ENCODE measurements at places on chromosomes 16 and 17.

DNA sequence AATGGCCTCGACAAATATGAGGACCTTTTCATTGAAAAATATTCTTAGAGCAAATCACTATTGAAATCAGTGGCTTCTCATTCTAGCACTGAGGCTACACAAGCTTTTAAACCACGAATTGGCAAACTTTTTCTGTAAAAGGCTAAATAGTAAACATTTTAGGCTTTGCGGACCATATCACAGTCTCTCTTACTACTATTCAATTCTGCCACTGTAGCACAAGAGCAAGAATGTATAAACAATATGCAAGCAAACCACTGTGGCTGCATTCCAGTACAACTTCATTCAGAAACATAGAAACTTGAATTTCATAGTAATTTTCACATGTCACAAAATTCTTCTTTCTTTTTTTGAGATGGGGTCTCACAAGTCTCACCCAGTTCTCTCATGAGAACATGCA lies 49.1 kb downstream of the PHLPP2 start:
- DNase-seq = no peak

GRCh38 chr16:78515421-78515820 lies 416.0 kb downstream of the WWOX start:
- DNase-seq = no peak

GRCh38 chr17:4482338-4483011 lies 16.2 kb upstream of the SPNS2 start:
- no peak for DNase-seq

GRCh38 chr16:66416136-66416535 lies 11.0 kb upstream of the BEAN1 start:
- DNase-seq = peak; percentile 13

GRCh38 chr17:79573196-79573896 lies 37.5 kb downstream of the RBFOX3 start:
- DNase-seq = no peak

DNA sequence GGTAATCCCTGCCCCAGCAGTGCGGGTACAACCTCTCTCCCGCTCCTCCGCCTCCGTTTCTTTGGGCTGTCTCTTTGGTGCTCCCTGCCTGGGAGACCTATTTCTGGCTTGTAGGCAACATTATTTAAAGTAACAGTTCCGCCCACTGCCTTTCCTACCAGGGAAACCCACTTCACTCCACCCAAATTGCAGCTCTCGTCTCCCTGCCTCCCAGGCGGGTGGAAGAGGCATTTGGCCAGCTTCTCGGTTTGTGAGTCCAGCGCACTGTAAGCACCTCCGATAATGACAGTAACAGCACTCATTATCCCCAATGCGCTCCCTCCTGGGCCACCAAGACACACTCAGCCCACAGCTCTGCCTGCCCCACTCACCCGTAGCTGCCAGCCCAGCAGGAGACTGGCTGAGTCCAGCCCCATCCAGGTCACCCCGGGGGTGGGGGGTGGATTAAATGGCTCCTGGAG lies 165.1 kb upstream of the CDC42EP4 start:
- no peak for DNase-seq

- DNase-seq = no peak
These were observed 439.8 kb downstream of the SOX9 start for GRCh38 chr17:72560303-72561247.

DNA sequence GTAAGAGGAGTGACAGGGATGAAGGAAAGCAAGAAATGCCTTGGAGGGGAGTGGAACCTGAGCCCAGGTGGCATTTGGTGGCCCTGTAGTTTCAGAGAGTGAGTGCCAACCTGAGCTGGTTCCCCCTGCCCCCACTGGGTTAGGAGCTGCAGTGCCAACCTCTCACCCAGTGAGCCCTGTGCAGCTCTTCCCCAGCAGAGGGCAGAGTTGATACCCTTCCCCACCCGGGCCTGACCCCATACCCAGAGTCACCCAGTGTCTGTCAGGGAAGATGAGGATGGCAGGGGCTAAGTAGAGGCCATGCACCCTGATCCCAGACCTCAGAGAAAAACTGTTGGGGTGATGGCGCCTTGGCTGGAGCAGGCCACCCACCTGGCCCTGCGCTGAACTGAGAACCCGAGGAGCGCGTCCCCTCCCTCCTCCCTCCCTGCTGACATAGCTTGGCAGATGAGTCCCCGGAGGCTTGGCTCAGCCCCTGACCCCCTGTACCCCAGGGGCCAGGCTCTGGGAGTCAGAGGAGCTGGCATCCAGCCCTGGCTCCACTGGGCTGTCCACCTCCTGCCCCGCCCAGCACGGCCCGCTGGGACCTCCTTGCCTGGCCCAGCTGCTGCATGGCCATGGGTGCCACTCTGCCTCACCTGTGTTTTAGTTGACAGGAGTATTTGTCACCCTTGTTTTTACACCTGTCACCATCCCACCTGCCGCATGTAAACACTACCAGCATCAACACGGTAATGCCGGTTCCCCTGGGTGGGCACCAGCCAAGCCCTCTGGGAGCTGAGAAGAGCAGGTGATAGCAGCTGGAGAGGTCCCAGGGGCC lies 113.9 kb downstream of the AMFR start:
- DNase-seq = no peak

- DNase-seq = peak; percentile 77
These were observed 7.6 kb upstream of the NXPH3 start for GRCh38 chr17:49567871-49568694.

DNA sequence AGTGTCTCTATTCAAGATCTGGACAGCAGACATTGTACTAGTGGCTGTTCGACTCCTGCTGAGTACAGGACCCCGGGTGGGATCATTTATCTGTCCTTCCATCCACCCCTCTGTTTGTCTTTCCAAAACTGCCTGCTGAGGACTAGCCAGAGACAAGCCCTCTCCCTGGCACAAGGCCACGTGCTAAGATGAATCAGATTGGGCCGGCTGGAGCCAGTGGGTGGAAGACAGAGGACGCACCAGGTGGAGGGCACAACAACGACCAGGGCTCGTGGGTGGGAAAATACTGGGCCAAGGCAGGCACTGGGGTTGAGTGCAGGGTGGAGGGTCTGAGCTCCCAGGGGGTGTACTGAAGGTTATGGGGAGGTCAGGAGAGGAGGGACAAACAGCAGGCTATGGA lies 1.4 kb upstream of the CA7 start:
- no peak for DNase-seq

DNA sequence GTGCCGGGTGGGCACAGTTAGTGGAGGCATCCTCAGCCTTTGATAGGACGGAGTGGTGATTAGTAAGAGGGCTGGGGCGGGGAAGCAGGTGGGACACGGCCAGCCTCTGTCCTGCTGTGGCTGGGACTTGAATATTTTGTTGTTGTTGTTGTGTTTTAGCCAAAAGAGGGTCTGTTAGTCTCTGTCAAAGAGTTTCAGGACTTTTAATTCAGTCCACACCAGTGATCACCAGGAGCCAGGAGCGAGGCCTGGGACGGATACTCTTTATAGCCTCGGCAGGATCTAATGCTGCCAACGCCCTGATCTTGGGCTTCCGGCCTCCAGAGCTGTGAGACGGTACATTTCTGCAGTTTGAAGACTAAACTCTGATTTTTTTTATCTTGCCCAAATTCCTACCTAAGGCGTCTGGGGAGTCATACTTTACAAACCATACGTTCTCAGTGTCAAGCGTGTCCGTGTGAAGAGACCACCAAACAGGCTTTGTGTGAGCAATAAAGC lies 2.9 kb upstream of the RNF213 start:
- DNase-seq = no peak

GRCh38 chr16:64841071-64841470 lies 280.8 kb downstream of the CDH11 start:
- no peak for DNase-seq

DNA sequence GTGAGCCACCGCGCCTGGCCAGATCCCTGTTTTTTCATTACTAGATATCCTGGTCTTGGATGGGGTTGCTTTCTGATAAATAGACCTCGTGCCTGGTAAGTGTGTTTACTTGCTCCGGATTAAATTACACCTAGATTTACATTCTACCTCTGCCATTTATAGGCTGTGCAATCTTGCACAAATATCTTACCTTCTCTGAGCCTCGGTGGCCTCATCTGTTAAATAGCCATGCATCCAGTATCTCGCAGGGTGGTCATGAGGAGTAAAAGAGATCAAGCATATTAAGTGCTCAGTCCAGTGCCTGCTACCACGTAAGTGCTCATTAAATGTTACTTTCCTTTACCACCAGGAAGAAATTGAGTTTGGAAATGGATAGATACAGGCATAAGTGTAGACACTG lies 98.4 kb downstream of the BMERB1 start:
- DNase-seq = no peak

DNA sequence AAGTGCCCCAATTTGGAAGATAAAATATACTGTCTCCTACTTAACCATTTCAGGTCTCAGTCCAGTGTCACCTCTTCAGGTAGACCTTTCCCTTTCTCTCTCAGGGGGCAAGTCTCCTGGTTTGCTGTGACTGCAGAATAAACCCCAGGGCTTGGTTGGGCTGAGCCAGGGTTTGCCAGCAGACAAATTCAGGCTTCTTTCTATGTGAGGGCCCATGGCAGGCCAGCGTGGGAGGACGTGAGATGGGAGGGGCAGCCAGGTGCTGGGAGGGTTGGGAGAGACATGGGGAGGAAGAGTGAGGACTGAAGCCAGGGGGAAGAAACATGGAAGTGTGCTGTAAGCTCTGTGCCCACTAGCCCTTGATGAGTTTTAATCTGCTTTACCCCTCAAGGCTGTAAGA lies 163.2 kb downstream of the SPECC1 start:
- DNase-seq = no peak

DNA sequence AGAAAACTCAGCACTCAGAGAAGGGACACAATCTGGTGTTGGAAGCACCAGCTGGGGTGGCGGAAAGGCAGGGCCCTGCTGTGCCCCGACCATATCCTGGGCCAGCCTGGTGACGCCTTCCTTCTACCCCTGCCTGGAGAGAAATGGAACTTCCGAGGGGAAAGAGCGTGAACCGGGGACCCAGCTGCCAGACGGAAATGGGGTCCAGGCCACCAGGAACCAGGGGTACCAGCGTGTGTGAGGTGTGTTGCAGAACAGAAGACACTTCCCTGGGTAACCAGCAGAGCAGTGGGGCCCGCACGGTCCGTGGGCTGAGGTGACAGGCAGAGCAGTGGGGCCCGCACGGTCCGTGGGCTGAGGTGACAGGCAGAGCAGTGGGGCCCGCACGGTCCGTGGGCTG lies 6.8 kb downstream of the RAB40B start:
- DNase-seq = no peak

DNA sequence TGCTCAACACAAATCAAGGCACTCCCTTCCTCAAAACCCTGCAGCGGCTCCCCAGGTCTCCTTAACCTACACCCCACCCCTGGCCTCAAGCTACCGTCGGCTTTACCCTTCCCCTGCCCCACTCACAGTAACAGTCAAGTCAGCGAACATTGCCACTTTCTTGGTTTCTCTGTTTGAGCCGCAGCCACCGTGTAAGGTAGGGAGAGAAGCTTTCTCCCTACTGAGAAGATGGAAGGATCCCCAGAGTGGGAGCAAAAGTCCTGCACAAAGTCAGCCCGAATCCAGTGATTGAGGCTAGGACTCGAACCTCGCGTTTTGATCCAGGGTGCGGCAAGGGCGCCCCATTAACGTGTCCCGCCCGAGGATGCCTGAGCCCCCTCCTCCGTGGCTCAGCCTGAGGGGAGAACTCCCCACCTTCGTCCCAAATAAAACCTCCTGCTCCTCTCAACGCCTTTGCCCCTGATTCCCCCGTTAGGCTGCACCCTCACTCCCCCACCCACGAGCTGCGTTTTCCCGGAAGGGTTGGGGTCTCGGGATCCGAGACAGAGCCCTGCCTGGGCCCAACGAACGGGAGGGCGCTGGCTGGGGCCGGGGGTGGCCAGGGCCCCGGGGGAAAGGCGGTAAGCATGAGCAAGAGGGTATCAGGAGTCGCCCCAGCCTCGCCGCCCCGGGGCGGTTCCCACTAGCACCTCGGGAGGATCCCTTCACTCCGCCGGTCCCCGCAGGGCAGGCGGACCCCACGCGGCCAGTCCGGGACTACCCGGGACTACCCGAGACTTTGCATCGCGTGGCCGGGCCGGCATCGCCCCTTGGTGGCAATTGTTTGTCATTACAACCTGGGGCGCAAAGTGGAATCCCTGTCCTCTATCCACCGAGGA lies 9.9 kb upstream of the NAGS start:
- DNase-seq = peak; percentile 84

DNA sequence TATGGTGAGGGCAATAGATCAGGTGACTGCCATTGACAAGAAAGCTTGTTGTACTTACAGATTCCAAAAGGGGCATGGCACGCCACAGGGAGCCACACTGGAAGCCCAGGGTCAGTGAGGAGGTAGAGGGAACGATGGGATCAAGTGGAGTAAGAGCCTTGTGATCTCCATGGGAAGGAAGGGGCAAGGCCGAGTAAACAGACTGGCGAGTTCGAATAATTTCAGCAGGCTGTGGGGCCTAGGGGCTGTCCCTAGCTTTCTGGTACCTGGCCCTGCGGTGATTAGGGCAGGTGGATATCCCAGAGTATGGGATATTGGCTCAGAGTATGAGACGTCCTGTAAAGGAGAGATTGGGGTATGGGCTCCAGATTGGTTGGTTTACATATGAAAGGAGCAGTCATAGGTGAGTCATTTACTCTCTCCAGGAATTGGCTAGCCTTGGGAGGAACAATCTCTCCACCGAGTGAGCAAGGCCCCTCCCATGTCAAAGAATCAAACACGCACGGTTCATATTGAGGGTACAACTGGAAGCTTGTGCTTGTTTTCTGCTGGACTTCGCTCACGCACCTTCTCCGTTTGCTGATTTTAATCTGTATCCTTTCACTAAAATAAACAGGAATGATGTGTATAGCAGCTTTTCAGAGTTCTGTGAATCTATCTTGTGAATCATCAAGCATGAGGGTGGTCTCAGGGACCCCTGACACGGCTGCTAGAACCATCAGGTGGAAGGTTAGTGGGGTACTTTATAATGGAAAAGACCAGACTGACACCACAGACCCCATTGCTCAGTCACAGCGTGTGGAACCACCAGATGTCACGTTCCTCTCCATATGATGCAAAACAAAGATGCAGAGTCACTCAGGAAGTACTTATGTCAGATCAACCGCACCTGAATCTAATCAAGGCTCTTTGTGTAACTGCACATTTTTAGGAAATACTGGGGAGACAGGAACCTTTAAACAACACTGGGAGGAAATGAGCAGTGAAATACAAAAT lies 27.9 kb downstream of the GABARAPL2 start:
- DNase-seq = no peak

- no peak for DNase-seq
These were observed 4.3 kb downstream of the RNF43 start for GRCh38 chr17:58412961-58413586.

DNA sequence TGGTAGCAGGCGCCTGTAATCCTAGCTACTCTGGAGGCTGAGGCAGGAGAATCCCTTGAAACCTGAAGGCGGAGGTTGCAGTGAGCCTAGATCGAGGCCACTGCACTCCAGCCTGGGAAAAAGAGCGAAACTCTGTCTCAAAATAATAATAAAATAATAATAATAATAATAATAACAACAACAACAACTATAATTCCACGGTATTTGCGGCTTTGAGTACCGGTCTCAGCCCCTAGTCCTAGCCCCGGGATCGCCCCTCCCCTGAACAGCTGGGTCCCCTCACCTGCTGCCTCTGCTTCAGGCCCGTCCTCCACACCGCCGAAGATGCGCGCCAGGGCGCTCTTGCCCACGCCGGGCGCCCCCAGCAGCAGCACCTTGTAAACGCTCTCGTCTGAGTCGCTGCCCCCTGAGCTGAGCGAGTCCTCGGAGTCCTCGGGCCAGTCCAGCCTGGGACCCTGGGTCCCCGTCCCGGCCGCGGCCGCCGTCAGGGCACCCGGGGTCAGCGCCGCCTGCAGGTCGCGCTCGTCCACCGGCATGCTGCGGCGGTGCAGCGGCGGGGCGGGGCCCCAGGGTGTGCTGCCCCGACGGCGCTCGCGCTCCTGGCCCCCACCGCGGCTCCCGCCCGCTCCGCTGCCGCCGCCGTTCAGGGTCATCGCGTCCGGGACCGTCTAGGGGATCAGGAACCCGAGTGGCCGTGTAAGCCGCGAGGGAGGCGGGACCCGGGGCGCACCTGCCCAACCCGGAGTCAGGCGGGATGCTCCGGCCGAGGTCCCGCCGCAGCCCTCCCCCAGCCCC lies 611 bp downstream of the RRAD start:
- no peak for DNase-seq

All from mesothelial cell of epicardium (in vitro differentiated cells).